Adrenal gland (tissue), 19 donors: ENCODE measurements at places on chromosomes 2 and 18. TPM values are rescaled to one million over a fixed set of nuclear protein-coding genes. Genes with fewer than 3 reads are reported as not detected.

LRPPRC gene
- total RNA-seq = 72.6 TPM

FHOD3 gene
- total RNA-seq = 48.1 TPM

TMEM200C gene
- total RNA-seq = 5.8 TPM

ALK gene
- 0.32 TPM for total RNA-seq

RSAD2 gene
- 4.6 TPM for total RNA-seq

LIMS3 gene
- 3.7 TPM for total RNA-seq

SERPINB5 gene
- not detected for total RNA-seq

IL1R2 gene
- total RNA-seq = 12.5 TPM

REG3G gene
- 18.1 TPM for total RNA-seq

ST8SIA3 gene
- not detected for total RNA-seq

SPP2 gene
- total RNA-seq = not detected

DNA sequence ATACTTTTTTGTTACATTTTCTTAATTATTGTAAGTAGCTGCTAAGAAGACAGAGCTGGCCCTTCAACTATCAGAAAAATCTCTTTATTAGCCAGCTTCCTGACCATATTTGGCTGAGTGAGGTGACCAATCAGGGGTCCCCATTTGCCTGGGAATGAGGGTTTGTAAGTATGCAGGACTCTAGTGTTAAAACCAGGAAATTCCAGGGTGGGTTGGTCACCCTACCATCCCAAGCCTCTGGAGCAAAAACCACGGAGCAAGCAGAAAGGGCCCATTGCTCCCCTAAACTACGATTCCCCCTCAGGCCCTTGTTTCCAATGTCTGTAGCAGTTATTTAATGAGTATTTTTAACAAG, 165.6 kb upstream of the NCKAP5 start:
- no peaks in the 10 kb centered on the region for H3K36me3 ChIP-seq
- no peaks in the 10 kb centered on the region for H3K27me3 ChIP-seq
- H3K27ac ChIP-seq = peak overlapping the region; percentile 23

- H3K36me3 ChIP-seq = no peaks in the 10 kb centered on the region
- DNase-seq = no peak
- no peaks in the 10 kb centered on the region for H3K27me3 ChIP-seq
- H3K4me3 ChIP-seq = no peak overlapping the region
- no peak overlapping the region for H3K27ac ChIP-seq
- H3K4me1 ChIP-seq = no peaks in the 10 kb centered on the region
Observed at GRCh38 chr2:122927197-122927596, 1097.9 kb upstream of the CNTNAP5 start.

- no peak overlapping the region for H3K27ac ChIP-seq
- no peak overlapping the region for H3K4me3 ChIP-seq
- no peaks in the 10 kb centered on the region for H3K36me3 ChIP-seq
- no peak for DNase-seq
- peaks cover 3% of the 10 kb centered on the region for H3K27me3 ChIP-seq
Observed at GRCh38 chr2:221397187-221397586, 174.9 kb downstream of the EPHA4 start.

GRCh38 chr2:199704358-199705238, 146.4 kb downstream of the FTCDNL1 start:
- H3K36me3 ChIP-seq = no peaks in the 10 kb centered on the region
- H3K4me3 ChIP-seq = no peak overlapping the region
- peak; percentile 25 for DNase-seq
- H3K4me1 ChIP-seq = no peaks in the 10 kb centered on the region

GRCh38 chr2:179440642-179441251, 176.1 kb upstream of the SESTD1 start:
- no peaks in the 10 kb centered on the region for H3K36me3 ChIP-seq
- H3K27ac ChIP-seq = no peak overlapping the region
- H3K4me3 ChIP-seq = no peak overlapping the region
- no peak for DNase-seq

DNA sequence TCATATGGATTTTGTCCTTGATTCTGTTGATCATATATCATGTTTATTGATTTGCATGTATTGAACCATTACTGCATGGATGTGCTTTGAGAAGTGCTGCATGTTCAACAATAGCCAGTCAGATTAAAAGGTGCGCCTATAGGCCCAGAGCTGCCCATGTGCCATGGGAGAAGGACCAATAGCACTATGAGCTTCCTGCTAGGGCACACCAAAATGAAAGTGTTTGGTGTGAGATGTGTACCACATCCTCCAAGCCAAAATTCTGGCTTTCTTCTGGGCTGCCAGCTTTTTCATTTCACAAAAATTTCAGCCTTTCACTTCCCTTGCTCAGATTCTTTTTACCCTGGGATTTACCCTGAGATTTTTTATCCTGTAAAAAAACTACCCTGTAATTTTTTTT, 34.8 kb upstream of the MMADHC start:
- H3K4me3 ChIP-seq = no peak overlapping the region
- no peak overlapping the region for H3K27ac ChIP-seq
- H3K4me1 ChIP-seq = no peaks in the 10 kb centered on the region
- no peaks in the 10 kb centered on the region for H3K36me3 ChIP-seq
- no peaks in the 10 kb centered on the region for H3K27me3 ChIP-seq

DNA sequence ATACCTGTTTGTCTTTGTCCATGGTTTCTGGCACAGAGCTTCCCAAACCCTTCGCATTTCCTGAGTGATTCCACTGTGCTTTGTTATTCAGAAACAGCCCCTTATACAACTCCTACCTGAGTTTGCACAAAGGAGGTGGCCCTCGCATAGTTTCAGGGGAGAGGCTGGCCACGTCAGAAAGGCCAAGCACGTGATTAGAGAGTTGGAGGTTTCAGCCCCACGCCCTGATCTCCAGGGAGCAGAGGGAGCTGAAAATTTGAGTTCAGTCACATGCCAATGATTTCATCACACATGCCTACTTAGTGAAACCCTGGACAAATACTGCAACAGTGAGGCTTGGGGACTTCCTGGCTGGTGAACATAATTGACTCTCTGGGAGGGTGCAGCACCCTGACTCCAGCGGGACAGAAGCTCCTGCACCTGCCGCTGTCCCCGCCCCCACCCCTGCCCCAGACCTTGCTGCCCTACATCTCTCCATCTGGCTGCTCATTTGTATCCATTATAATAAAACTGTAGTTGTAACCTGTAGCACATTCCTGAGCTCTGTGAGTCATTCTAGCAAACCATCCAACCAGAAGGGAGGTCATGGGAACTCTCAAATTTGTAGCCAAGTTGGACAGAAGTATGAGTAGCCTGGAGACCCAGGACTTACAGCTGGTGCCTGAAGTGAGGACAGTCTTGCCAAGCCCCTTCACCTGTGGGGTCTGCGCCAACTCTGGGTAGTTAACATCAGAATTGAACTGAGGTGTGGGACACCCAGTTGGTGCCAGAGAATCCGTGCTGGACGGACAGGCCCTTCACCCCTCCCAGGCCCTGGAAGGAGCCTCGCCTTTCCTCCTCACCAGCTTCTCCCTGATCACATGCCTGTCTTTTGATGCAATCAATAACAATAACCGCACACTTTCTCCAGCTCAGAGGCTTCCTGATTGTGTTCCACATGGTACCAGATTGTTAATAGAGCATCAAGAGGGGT, 224.3 kb downstream of the ANAPC1 start:
- DNase-seq = peak; percentile 68
- no peak overlapping the region for H3K4me3 ChIP-seq
- no peak overlapping the region for H3K27ac ChIP-seq

- no peaks in the 10 kb centered on the region for H3K4me1 ChIP-seq
- no peak for DNase-seq
Observed at GRCh38 chr2:221254299-221254698, 317.8 kb downstream of the EPHA4 start.

DNA sequence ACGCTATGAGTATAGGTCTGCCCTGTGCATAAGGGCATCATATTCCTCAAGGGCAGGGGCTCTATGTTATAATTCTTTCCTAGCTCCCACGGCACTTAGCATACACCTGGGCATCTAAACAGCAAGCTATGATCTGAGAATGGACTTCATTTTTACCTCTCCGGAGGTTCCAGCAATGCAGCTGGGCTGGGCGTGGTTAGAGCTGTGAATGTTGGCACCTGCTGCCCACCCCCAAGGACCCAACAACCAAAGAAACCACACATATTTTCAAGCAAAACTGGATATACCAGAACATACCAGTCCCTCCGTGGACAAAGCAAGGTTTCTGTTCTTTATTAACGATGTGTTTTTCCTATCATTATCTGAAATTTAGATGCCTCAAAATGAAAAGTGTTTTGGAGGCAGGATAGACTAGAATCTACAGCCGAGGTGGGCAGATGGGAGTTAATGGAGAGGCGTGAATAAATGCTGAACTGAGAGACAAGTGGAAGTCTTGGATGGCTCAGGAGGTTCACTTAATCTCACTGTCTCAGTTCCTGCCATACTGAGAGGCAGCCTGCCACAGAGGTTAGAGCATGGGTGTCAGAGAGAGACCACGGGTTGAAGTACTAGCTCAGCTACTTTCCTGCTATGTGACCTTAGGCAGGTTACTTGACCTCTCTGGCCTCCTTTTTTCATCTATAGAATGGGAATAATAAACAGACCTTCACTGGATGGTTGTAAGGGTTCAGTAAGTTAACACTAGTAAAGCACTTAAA, 186.6 kb upstream of the SMAD2 start:
- H3K4me3 ChIP-seq = no peak overlapping the region
- H3K27me3 ChIP-seq = no peaks in the 10 kb centered on the region
- DNase-seq = no peak
- no peaks in the 10 kb centered on the region for H3K4me1 ChIP-seq

GRCh38 chr18:58205443-58206160, 161.6 kb downstream of the NEDD4L start:
- H3K27me3 ChIP-seq = no peaks in the 10 kb centered on the region
- no peak overlapping the region for H3K27ac ChIP-seq
- H3K4me1 ChIP-seq = peaks cover 12% of the 10 kb centered on the region
- DNase-seq = peak; percentile 51

GRCh38 chr2:109079590-109079989, 49.4 kb upstream of the SH3RF3 start:
- H3K27me3 ChIP-seq = no peaks in the 10 kb centered on the region
- DNase-seq = no peak
- no peak overlapping the region for H3K4me3 ChIP-seq
- no peaks in the 10 kb centered on the region for H3K36me3 ChIP-seq

- H3K4me1 ChIP-seq = no peaks in the 10 kb centered on the region
- H3K27me3 ChIP-seq = no peaks in the 10 kb centered on the region
- no peaks in the 10 kb centered on the region for H3K36me3 ChIP-seq
- no peak overlapping the region for H3K4me3 ChIP-seq
- no peak overlapping the region for H3K27ac ChIP-seq
- no peak for DNase-seq
Observed at GRCh38 chr2:9799011-9799596, 44.2 kb upstream of the TAF1B start.

GRCh38 chr2:181785691-181786344, 105.5 kb upstream of the NEUROD1 start:
- H3K27ac ChIP-seq = no peak overlapping the region
- H3K4me3 ChIP-seq = no peak overlapping the region
- peaks cover 9% of the 10 kb centered on the region for H3K4me1 ChIP-seq
- H3K27me3 ChIP-seq = no peaks in the 10 kb centered on the region
- no peak for DNase-seq

- H3K27me3 ChIP-seq = no peaks in the 10 kb centered on the region
- H3K36me3 ChIP-seq = no peaks in the 10 kb centered on the region
- H3K4me3 ChIP-seq = no peak overlapping the region
- no peak for DNase-seq
Observed at GRCh38 chr2:114754907-114755563, 312.6 kb downstream of the DPP10 start.

DNA sequence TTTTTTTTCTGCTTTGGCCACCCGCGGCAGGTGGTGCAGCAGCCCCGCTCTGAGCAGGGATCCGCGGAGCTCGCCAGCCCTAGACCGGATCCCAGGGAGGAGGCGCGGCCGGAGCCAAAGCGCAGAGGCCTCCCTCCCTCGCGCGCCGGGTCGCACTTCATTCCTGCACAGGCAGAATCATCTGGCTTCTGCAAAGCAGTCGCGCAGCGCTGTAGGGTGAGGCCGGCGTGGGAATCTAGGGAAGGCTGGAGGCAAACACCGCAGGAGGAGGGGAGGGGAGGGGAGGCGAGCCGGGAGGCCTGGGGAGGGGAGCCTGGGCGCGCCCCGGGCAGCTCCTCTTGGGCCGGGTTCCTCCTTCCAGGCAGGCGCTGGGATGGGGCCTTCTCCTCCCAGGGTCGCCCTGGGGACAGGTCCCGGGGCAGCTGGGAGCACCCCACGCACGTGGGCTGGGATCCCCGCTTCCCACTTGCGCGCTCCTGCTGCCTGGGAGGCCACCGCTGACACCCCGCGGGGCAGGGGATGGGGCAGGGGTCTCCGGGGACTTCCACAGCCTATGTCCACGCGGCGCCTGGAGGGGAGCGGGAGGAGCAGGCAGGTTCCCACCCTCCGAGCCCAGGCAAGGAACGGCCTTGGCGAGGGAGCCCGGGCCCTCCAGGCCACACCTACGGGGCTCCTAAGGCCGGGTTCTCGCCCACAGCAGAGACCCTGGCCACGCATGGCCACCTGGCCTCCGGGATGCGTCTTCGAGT, 45.0 kb downstream of the MBP start:
- H3K36me3 ChIP-seq = no peaks in the 10 kb centered on the region
- DNase-seq = no peak
- peak overlapping the region; percentile 66 for H3K27ac ChIP-seq
- H3K4me1 ChIP-seq = peaks cover 25% of the 10 kb centered on the region
- H3K27me3 ChIP-seq = no peaks in the 10 kb centered on the region

GRCh38 chr2:182165202-182165601, 179.5 kb downstream of the PPP1R1C start:
- no peaks in the 10 kb centered on the region for H3K36me3 ChIP-seq
- H3K27me3 ChIP-seq = no peaks in the 10 kb centered on the region
- no peaks in the 10 kb centered on the region for H3K4me1 ChIP-seq

GRCh38 chr2:143696651-143697050, 567.4 kb downstream of the ARHGAP15 start:
- no peak for DNase-seq
- H3K36me3 ChIP-seq = no peaks in the 10 kb centered on the region
- H3K4me3 ChIP-seq = no peak overlapping the region
- H3K27ac ChIP-seq = no peak overlapping the region
- no peaks in the 10 kb centered on the region for H3K27me3 ChIP-seq

- no peak overlapping the region for H3K4me3 ChIP-seq
- H3K27ac ChIP-seq = no peak overlapping the region
- H3K4me1 ChIP-seq = no peaks in the 10 kb centered on the region
- H3K36me3 ChIP-seq = no peaks in the 10 kb centered on the region
Observed at GRCh38 chr2:211981451-211981850, 557.2 kb downstream of the ERBB4 start.

GRCh38 chr2:213149294-213149875, 2.0 kb downstream of the IKZF2 start:
- DNase-seq = peak; percentile 2
- no peaks in the 10 kb centered on the region for H3K27me3 ChIP-seq
- H3K36me3 ChIP-seq = no peaks in the 10 kb centered on the region
